ENCODE measurements at places on chromosomes 16 and 17.

GRCh38 chr17:38899421-38899820 is 26.0 kb upstream of the LASP1NB start:
- DNase-seq = no peak

GRCh38 chr17:59826706-59827453 is 65.9 kb downstream of the TUBD1 start:
- no peak for DNase-seq

- DNase-seq = no peak
These were observed 207.9 kb downstream of the TANC2 start for GRCh38 chr17:63173903-63174302.

DNA sequence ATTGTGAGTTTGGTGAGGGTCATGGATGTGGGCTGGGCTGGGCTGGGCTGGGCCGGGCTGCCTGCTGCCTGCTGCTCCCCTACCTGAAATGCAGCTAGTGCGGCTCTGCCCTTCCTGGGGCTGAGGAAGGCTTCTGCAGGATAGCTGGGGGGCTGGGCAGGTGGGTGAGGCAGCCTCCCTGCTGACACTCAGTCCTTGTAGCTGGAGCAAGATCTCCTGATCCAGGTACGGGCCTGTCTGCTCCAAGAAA is 4.7 kb downstream of the RPL13 start:
- no peak for DNase-seq

DNA sequence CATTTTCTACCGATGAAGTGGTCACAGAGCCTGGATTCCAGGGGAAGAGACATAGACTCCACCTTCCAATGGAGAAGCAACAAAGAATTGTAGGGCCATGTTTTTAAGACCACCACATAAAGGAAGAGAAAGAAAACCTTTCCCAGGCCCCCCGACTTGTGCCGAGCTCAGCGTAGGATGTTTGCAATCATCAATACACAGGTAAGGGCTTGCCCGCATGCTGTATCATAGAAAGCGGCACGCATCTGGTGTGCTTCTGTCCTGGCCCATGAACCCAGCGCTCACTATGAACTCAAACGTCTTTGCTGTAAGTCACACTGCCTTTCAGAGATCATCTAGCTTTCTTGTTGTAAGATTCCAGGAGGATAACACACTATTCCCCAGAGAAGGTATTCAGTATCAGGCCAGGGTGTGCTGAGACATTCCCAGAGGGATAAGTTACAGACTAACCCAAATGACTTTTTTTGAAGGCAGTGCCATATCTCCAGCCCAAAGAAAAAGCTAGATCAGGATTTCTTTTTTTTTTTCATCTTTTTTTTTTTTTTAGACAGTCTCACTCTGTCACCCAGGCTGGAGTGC is 79.5 kb upstream of the RPL38 start:
- no peak for DNase-seq

- no peak for DNase-seq
These were observed 282.5 kb upstream of the FOXF1 start for GRCh38 chr16:86227801-86228200.

Measured in keratinocyte (primary cell).